IPS DF 6.9 (cell line): ENCODE measurements at places on chromosomes 16 and 17.

DNA sequence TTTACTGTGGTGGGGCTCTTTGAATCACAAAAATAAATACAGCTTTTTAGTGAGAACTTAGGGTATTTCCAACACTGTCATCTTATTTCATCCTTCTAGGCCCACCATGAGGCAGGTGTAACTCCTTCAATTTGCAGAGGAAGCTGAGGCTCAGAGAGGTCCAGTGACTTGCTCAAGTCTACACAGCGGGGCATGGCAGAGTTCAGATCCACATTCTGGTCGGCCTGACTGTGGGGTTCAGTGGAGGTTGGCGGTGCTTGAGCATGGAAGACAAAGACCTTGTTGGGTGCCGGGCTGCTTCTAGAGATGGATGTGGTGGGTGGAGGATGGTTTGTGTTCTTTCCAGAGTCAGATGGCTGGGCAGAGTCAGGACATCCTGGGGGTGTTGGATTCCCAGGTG, 39.8 kb downstream of the PLCG2 start:
- no peak for DNase-seq

DNA sequence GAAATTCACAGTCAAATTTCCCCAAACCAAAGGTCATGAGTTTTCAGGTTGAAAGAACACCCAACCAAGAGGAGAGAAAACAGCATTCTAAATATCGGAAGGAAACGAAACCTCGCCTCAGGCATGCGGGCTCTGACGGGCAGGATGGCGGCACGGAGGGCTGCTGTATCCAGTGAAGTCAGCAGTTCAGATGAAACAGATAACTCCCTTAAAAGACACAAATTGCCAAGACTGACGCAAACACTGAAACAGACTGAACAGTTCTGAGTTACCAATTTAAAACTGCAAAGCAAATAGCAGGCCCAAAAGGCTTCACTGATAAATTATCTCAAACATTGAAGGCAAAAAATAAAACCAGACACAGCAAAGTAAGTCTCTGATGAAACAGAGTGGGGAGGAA, 20.6 kb upstream of the CDH15 start:
- no peak for DNase-seq

- DNase-seq: no peak
These were observed 8.6 kb downstream of the KRT10 start for GRCh38 chr17:40813804-40814203.

GRCh38 chr16:19879241-19879792, 5.3 kb downstream of the GPRC5B start:
- no peak for DNase-seq

DNA sequence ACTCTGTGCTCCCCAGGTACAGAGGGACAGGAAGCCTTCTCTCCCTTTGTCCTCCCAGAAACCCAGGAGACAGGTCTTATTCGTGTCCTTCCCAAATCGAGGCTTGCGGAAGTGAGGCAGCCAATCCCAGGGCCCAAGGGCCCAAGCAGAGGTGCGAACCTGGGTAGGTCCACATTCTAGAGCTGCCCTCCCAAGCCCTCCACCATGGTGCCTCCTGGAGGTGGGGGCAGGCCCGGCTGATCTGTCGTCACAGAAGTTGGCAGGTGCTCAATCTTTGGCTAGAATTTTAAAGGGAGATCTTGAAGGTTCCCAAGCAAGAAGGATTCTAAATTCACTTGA, 21.5 kb downstream of the MRC2 start:
- DNase-seq: no peak

DNA sequence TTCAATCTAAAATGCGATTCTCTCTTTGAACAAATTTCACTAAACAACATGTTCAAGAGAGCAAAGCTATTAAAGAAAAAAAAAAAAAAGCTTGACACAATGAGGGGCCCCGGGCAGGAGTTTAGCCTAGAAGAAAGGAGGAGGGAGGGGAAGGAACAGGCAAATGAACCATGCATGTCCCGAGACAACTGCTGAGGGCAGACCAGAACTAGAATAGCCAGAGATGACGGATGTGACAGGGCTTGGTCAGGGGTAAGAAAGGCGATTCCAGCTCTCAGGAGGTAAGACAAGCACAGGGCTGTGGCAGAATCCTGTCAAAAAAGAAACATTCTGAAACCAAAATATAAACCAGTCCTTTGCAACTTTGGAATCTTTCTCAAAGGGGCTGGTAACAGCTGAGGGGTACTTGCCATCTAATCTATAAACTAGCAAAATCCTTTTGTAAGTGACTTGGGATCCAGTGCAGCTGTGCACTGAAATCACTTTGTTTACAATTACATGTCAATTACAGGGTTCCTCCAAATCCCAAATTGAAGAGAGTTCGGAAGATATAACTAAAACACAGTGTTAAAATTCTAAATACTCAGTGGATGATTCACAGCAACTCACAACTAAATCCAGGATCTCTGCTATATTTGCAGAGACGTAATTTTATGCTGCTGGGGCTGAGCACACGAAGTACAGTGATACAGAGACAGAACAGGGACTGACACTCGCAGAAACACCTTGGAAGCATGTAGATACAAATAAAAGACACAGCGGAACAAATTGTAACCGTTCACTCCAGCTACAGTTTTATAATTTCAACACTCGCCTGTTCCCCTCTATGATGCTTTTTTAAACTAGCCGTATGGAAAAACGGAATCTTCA, 567.4 kb upstream of the ZFHX3 start:
- DNase-seq: no peak

- DNase-seq: no peak
These were observed 43.8 kb downstream of the VAC14 start for GRCh38 chr16:70757183-70757582.

- no peak for DNase-seq
These were observed 6.7 kb downstream of the ABCA3 start for GRCh38 chr16:2333772-2334379.

DNA sequence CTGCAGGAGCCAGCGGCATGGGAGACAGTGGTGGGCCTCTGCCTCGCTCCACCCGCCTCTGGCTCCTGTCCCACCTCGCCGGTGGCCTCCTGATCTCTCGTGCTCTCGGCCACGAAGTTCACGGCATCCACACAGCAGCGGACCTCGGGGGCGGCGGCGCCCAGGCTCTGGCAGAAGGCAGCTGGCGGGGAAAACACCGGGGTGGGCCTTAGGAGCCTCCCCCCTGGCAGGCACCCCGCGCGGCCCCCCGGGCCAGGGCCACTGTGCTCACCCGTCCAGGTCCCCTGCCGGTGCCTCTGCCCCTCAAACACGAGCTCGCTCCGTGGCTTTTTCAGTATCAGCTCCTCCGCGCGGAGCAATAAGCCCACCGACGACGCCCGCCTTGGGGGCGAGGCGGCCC, 409 bp upstream of the C17orf107 start:
- no peak for DNase-seq

DNA sequence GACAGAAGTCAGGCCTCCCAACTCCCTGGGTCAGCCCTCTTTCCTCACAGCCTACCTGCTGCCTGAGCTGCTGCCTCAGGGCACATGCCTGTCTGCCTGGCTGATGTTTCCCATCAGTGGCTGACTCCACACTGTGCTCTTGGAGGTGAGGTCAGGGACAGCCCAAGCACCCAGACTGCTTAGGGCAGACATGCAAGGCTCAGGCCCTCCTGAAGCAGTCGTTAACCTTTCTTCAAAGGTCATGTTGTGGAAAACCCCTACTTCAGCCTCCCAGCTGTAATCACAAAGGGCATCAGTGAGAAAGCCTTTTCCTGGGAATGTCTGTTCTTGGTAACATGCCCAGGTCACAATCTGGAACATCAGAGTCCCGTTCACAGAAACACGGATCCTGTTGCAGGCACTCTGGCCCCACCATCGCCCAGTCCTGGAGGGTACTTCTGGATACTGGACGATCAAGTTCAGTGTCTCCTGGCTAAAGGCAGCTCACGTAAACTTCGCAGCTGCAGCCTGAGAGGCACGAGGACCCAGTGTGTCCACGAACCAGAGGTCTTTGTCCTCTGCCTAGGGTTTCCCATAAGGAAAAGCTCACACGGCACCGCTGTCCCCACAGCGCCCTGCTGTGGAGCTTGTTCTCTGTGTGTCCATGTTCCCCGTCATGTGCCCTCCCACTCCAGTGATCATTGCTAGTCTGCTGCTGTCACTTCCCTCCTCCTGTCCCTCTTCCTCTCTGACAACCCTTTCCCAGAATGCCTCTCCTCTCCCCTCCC, 54.9 kb downstream of the GNAO1 start:
- DNase-seq: no peak

DNA sequence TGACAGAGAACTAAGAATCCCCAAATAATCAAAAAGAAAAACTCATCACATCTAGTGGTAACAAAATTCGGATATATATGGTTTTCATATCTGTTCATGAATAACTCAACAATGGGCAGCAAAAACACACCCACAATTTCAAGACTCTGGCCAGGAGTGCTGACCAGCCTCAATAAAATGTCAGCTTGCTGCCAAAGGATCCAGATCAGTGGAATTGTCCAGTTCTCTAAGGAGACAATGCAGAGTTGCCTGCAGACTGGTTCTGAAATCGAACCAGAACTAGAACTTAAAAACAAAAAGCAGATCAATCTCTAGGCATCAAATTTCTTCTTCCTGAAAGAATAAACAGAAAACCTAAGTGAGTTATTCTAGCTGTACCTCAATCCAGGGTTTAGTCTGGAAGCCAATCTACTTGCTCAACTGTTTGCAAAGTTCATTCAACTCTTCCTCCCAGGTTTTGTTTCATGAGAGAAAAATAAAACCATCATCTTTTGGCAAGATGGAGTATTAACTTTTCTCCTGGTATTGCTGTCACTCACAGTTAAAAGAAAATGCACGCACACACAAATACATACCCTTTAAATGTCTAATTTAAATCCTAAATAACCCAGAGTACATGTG, 61.0 kb downstream of the CFDP1 start:
- DNase-seq: no peak

GRCh38 chr16:4260360-4260759, 12.5 kb downstream of the TFAP4 start:
- DNase-seq: no peak

DNA sequence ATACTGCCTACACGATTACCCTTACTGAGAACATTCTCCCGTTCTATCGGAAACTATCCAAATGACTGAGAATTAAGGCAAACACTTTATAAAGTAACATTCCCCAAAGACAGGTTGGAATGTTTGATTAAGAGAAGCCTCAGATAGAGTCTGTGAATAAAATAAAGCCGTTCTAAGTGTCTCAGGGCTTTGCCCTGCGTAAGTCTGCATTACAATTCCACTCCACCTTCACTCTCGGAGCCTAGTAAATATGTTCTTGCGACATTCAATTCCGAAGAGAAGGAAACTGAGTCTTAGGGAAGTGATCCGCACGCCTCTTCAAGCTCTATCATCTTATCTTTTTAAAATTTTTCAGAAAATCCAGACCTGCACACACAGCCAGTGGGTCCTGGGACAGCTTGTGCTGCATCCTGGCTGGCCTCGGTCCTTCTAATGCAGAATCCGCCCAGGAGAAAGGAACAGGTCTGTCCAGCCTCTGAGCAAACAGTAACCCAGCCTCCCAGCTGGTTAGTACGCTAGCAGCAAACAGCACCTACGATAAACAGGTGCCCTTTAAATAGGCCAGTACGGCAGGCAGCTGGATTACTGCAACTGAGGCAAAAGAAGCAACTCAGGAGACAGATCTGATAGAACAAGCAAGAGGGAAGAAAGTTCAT, 254.1 kb upstream of the IRX3 start:
- no peak for DNase-seq

GRCh38 chr16:73231944-73232554, 184.1 kb upstream of the ZFHX3 start:
- DNase-seq: no peak

- DNase-seq: no peak
These were observed 23.6 kb downstream of the ALDH3A2 start for GRCh38 chr17:19672009-19672750.

DNA sequence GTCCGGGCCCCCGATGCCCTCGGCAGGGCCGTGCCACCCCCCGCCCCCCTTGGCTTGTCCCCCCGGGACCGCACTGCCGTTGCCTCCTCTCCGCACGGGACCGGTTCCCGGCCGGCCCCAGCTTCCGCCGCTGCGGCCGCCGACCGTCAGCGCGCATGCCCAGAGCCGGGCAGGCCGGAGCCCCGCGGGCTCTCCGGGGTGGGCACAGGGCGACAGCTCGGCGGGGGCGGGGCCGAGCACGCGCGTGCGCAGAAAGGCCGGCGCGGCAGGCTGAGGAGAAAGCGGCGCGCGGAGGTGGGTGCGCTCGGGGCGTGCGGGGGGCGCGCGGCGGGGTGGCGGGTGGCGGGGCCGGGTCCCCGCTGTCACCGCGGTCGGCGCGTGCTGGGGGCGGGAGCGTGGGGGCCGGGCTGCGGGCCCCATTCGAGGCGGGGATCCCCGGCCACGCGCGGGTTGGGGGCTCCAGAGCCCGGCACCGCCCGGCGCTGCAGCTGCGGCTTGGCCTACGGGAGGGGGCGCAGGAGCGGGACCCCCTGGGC, at the start of gene TBC1D24:
TSS of gene TBC1D24 (plus strand) at position 251 of the 536 bp plus-strand sequence. CDS start 21,022 bp downstream, outside the sequence.
- DNase-seq: no peak

DNA sequence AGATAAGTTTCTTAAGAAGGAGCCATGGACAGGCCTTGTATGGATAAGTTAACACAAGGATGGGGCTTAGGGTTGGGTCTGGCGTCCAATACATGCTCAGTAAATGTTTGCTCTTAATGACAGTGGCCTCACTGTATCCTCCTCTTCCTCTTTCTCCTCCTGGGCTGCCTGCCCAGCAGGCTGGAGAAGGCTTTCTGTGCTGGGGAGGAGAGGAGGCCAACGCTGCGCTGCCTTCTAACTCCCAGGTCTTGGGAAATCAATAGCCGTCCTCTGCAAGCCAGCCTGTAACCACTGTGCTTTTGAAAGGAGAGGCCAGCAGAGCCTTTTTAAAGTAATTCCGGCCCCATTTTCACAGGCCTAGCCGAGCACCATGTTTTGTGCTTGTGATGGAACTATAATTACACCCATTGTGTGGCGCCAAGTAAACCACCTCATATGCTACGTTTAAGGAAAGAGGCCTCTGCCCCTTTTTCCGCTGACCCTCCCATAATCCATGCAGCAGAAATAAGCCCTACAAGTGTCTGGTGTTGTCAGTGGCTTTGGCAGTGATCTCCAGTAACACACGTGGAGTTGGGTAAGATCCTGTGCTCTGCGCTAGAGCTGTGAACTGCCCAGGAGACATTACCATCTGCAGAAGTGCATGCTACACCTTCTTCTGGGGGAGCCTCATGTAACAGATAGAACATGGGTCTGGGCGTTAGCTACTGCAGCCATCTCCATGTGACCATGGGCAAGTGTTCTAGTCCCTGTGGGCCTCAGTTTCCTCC, 368.2 kb downstream of the SNX29 start:
- DNase-seq: no peak

DNA sequence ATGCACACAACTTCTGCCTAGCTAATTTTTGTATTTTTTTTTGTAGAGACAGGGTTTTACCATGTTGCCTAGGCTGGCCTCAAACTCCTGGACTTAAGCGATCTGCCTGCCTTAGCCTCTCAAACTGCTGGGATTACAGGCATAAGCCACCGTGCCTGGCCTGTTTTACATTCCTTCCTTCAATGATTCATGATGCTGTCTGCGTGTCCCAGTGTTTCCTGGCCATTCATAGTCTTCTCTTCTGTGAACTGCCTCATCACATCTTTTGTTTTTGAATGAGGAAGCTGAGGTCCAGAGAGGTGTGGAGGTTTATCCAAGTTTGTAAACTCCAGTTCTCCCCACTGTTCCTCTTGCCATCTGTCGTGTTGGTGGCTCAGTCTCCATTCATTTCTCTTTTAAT, 64.5 kb upstream of the MED9 start:
- DNase-seq: no peak
